Neural progenitor cell (in vitro differentiated cells): ENCODE measurements at places on chromosomes 3 and 15.

GRCh38 chr3:195865752-195866151 is 42.6 kb downstream of the TNK2 start:
- no peak for DNase-seq

GRCh38 chr15:28208583-28208982 is 109.5 kb upstream of the OCA2 start:
- DNase-seq = peak; percentile 15

- DNase-seq = peak; percentile 92
These were observed 120.3 kb downstream of the ETFA start for GRCh38 chr15:76190751-76191538.

GRCh38 chr15:68416158-68416535 is 15.8 kb downstream of the ITGA11 start:
- DNase-seq = no peak

DNA sequence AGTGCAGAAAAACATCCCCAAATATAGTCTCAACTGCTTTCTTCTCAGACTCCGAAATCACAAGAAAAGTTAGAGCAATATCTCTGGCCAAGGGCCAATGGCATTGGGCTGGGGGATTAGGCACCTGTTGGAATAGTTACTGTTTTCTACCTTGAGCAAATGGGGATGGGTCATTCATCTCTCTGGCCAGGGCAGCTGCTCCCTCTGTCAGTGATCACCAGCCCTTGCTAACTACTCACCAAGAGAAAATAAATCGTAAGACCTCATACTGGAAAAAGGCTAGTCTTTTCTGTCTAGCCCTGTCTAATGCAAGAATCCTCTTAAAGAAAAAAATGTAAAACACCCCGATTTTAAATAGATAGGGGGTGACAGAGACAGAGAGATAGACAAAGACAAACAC is 10.9 kb downstream of the CERS3 start:
- no peak for DNase-seq

DNA sequence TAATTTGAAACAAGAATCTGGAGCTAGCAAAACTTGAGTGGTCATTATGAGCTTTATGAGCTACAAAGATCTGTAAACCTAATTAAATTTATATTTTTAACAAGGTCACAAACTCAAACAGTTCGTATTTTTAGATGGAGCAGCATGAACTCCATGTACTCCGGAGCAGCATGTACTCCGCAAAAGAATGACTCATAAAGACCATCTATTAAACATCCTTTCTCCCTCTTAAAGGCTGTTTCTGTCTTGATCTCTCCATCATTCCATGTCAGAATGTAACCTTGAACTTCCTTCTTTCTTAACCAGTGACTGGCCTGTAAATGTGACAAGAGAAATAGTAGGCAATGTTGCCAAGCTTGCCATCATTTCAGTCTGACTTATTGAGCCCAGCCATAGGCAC is 696.9 kb downstream of the ZNF385D start:
- no peak for DNase-seq

- DNase-seq = no peak
These were observed 5.0 kb upstream of the CDV3 start for GRCh38 chr3:133568294-133569014.

- DNase-seq = no peak
These were observed 13.0 kb upstream of the ALDH1A3 start for GRCh38 chr15:100866386-100867330.

DNA sequence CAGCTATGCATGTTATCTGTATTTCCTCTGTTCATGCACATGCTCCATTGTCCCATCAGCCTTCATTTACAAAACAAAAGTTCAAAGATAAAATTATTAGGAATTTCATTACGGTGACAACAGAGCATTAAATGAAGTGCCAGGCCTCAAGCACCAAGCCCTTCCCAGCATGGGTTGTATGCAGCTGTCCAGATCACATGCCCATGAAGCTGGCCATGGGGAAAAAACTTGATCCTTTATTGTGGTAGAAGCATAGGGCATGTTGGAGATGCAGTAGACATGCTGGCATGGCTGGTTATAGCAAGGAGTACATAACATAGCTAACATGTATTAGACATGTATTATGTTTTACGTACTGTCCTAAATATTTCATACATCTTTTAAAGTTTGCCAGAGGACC is 4.1 kb upstream of the THRB start:
- DNase-seq = no peak

- no peak for DNase-seq
These were observed 121.2 kb upstream of the PLXND1 start for GRCh38 chr3:129727707-129728106.

- DNase-seq = no peak
These were observed 163.7 kb downstream of the MOBP start for GRCh38 chr3:39631136-39631535.

DNA sequence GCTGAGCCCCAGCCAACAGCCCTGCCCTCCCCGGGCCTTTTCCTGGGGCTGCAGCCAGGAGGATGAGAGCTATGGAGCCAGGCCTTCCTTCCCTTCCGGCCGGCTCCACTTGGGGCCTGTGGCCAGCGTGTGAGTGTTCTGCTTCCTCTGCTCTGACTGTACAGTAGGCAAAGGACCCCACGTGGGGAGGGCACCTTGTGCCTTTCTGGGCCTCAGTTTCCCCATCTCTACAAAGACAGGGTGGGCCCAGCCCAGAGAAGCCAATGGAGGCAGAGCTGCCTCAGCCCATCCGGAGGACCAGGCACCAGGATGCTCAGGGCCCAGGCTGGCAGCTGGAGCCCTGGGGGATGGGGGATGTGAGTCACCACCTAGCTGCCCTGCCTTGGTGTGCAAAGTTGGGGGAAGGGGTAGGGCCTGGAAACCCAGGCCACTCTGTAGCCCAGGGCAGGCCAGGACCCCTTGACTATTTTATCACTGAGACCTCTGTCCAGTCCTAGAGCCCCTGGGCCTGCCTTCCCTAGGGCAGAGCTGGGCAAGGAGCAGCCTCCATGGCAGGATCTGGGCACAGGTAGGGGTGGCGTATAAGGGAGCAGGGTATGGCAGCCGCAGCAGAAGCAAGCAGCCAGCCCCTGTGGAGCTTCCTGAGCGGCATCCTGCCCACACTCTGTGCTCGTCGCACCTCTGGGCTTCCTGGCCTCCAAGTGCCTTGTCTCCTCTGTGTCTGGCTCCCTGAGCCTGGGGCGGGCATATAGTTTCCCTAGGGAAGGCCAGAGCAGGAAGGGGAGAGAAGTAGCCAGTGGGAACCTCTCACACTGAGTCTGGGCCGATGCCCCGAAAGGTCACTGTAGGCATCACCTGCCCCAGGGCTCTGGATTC is 1.8 kb downstream of the PSTPIP1 start:
- DNase-seq = no peak
